Colonic mucosa (tissue), 4 donors: ENCODE measurements at places on chromosomes 4 and X.

GRCh38 chr4:124641715-124642381 lies 70.7 kb downstream of the ANKRD50 start:
- DNase-seq: no peak

DNA sequence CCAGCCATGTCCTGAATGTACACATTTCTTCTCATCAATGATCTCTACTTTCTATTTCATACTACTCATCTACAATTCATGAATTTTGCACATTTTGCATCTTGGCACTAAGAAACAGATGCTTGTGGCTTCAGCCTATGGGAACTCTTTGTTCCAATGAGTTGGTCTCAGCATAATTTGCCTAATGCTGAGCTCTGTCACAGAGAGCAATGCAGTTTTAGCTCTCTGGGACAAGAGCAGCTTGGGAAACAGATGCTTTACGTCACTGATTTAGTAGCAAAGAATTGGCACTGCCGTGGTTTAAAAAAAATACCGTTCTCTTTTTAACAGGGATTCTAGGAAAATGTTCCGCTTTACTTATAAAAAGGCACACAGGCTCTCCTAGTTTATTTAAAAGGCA lies 162.4 kb downstream of the WDFY3 start:
- no peak for DNase-seq

GRCh38 chr4:13529128-13529919 lies 15.0 kb downstream of the NKX3-2 start:
- DNase-seq: no peak

- DNase-seq: no peak
Measured at GRCh38 chr4:7963691-7964090, 24.0 kb upstream of the AFAP1 start.

DNA sequence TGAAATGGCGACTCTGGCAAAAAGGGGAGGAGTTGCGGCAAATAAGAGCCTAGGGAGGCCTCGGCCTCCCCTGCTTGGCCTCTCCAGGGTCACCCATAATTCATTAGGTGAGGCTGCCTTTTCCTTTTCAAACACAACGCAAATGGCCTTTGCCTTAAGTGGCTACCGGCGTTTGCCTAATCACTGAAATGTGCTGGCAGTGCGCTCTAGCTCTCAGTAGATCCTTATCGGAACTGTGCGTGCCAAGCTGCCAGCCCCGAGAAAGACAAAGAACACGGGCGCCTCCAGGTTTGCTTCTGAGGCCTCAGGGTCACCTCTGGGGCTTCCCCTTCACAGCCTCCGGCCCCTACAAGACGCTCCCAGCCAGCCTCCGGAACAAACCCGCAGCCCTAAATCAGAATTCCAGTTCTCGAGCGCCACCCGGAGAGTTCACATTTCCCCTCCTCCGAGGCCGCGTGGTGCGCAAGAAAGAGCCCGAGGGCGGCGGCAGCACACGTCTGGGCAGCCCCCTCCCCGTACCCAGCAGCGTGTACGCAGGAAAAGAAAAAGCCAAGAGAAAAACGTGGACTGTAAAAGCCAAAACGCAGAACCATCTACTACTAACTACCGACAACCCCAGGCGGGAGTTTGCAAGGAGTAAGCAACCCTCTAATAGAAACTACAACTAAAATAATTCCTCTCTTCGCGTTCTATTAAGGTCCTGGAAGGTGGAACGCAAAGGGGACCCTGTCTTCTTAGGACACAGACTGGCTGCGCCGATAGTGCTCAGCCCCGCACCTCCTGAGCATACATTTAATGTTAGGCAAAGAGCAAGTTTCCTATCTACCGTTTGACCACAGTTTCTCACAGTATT lies 76.5 kb upstream of the BCOR start:
- peak; percentile 36 for DNase-seq

- DNase-seq: no peak
Measured at GRCh38 chr4:89215736-89216135, 91.9 kb downstream of the GPRIN3 start.

DNA sequence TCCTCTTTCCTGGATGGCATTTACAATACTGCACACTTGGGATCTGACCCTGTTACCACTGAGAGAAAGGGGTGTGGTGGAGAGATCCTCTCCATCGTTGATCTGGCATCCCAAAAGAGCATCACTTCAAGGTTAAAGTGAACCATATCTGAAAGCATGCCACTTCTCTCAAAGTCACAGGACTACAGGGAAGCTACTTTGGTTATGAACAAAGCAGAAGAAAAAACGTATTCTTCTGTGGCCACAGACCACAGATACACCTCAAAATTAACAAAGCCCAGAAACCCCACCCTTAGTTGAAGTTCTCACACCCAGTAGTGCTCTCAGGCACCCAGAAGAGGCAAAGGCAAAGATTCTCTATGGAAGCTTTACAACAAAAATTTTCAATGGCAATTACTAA lies 108.3 kb downstream of the JADE1 start:
- DNase-seq: no peak

GRCh38 chr4:181971411-181971810 lies 271.8 kb upstream of the TENM3 start:
- DNase-seq: no peak

DNA sequence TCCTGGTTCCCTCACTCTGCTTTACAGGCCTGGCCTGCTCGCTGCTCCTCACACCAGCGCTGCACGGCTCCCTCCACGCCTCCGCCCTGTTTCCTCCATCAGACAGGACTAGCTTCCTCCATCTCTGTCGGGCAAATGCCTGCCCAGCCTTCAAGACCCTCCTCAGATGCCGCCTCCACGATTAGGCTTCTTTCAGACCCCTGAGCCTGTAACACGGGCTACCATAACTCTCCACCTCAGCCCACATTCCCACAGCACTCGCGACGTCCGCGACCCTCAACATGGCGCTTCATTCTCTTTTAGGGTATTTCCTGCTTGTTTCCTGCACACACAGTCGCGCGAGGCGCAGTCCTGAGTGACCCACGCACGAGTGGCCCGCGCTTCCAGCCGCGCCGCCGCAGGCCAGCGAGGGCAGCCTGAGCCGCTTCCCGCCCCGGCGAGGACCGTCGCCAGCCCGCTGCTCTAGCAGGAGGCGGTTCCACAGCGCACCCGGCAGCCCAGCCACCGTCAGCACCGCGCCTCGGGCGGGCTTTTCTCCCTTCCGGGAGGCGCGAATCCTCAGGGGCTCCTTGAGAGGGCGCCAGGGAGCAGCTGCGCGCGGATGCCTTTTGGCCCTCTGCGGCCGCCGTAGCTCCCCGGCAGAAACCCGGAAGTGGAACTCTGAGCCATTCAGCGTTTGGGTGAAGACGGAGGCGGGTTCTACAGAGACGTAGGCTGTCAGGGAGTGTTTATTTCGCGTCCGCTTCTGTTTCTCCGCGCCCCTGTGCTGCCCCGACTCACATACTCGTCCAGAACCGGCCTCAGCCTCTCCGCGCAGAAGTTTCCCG lies at the start of gene FRG1:
Gene FRG1 (plus strand): TSS at position 695 of the 827 bp plus-strand sequence. CDS start 138 bp downstream, outside the sequence.
- peak; percentile 95 for DNase-seq

GRCh38 chrX:109990582-109991276 lies 12.2 kb upstream of the TMEM164 start:
- DNase-seq: no peak

DNA sequence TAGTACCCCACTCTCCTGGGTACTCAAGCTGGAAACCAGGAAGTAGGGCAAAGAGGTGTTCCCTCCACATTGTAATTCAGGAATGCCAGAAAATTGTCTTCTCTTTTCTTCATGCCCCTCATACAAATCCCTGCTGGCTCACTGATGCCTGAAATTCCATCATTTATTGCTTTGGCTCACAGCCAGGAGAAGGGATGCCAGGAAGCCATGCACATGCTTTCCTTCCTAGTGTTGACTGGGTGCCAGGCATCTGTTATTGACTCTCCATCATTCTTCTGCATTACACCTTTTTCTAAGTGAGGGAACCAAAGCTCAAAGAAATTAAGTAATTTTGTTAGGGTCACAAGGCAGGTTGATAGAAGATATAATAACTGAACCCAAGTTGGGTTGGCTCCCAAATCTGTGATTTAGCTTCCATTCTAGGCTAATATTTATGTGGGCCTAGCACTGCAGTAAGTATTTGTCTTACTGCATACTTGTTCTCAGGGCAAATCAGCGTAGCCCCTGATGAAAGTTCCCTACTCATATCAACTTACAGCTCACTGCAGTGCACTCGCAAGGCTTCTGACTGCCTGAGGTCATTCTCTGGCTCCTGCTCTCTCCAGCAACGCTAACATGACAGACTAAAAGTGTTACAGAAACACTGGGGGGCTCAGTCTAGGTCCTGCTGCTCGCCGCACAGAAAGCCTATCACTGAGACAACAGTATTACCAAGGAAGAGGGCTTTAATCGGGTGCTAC lies 89.0 kb downstream of the TRAPPC11 start:
- DNase-seq: peak; percentile 45

DNA sequence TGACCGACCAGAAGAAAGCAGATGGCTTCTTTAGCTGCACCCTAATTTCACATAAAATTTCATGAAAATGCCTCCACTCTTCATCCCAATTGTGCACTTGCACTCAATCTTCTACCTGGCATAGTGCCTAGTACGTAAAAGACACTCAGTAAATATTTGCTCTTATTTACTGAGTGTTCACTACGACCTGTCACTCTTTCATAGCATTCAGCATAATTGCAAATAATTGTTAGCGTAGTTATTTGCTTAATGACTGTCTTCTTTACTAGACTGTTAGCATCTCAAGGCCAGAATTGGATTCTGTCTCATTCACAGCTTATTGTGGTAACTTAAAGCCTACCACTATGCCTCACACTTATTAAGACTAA lies 130.2 kb downstream of the ENOX2 start:
- DNase-seq: no peak

DNA sequence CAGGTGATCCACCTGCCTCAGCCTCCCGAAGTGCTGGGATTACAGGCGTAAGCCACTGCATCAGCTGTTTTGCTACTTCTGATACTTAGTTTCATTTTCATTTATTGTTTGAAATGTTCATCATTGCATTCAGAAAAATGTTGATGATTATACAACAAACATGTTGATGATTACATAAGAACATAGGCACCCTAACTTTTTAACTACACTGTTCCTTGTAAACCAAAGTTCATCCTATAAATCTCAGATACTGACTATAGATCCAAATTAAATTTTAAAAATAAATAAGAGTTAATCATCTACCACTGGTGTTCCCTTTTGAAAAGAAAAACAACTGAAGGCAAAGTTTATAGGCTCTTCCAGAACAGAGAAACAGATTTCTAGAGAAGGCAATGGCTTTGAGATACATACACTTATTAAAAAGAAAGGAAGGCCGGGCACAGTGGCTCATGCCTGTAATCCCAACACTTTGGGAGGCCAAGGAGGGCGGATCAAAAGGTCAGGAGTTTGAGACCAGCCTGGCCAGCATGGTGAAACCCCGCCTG lies 23.4 kb downstream of the TRIM75 start:
- peak; percentile 22 for DNase-seq

GRCh38 chr4:133152330-133152821 lies 3.3 kb downstream of the PCDH10 start:
- no peak for DNase-seq

DNA sequence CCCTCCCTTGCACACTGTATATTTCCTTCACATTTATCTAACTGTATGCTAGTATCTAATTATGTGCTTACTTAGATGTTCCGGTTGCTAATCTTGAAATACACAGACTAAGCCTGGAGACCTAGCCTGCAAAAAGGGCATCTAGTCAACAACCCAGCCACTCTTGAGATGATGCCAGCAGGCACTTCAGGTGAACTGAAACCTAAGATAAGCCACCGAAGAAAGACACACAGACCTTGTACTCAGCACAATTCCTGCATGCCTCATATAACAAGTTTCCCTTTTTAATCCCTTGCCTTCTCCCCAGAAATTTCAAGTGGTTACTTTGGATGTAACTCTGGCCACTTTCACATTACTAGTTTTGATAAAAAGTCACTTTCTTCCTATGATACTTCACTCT lies 2506.6 kb downstream of the ARAP2 start:
- DNase-seq: no peak
